ENCODE measurements at places on chromosomes 3 and 15. TPM values are rescaled to one million over a fixed set of nuclear protein-coding genes. Genes with fewer than 3 reads are reported as not detected.
A peak's percentile ranks its signal among the peaks of the same experiment; 100 is the strongest.

DNA sequence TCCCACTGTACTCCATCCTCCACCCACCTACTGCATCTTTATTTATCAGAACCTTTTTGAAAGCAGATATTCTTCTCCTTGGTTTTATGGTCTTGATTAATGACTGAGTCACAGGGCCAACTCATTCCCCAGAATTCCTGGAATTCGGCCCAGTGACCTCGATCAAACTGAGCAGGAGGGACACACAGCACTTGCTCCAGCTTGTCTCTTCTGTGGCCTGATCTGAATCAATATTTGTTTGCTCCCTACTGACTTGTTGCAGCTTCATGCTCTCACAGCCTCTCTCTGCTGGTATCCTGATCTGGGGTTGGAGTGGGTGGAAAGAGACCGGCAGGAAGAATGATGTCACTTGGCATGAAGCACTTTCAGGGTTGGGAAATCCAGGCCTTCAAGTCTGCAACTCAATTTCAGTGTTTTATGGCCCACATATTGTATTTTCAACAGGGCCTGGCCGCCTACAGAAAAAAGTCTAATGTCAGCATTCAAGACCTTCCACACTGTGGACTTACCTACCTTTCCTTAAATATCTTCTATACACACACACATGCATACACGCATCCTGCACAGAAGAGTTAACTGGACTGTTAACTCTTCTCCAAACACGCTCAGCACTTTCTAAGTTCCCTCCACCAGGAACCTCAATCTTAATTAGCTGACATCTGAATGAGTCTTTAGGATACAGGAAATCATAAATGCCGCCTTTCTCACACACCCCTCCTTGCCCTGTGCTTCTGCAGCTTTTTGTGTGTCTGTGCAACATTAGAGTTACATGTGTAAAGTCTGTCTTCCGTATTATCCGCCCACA, 4.6 kb downstream of the ANXA2 start:
- no peak for DNase-seq

GRCh38 chr15:36682101-36682500, 102.7 kb downstream of the CDIN1 start:
- no peak for DNase-seq

DNA sequence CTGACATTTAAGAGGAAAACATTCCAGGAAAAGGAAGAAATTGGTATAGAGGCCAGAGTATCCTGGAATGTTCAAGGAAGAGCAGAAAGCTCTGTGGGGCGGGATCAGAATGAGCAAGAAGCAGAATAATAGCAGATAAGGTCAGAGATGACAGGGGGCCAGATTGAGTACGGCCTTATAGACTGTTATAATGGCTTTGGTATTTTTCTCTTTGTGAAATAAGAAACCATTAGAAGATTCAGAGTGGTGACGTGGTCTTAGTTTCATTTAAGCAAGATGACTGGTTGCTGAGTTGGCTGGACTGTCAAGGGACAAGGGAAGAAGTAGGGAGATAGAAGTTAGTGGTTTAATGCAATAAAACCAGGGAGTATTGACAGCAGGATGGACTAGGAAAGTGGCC, 218.3 kb upstream of the SOX2 start:
- DNase-seq: no peak

DNA sequence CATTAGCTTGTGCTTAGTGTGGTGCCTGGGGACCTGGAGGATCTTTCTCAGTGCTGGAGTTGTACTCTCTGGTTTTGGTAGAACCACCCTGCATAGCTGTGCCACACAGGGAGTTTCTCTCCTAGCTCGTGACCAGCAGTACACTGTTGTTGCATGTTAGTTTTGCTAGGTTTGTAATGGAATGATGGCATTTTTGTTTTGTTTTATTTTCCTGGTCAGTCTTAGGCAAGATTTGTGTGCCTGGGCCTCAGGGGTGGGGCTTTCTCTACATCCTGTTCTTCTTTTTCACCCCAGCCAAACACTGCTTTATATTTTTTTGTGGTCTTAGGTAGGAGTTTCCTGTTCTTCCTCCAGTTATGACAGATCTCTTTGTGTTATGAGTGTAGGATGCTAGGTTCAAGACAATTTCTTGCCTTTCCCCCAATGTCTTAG, 534.5 kb upstream of the KCNMB2 start:
- DNase-seq: no peak

GRCh38 chr3:195065142-195065863, 205.7 kb downstream of the XXYLT1 start:
- DNase-seq: peak; percentile 52

GRCh38 chr3:52544937-52545336, 8.5 kb downstream of the UQCC5 start:
- DNase-seq: no peak

DNA sequence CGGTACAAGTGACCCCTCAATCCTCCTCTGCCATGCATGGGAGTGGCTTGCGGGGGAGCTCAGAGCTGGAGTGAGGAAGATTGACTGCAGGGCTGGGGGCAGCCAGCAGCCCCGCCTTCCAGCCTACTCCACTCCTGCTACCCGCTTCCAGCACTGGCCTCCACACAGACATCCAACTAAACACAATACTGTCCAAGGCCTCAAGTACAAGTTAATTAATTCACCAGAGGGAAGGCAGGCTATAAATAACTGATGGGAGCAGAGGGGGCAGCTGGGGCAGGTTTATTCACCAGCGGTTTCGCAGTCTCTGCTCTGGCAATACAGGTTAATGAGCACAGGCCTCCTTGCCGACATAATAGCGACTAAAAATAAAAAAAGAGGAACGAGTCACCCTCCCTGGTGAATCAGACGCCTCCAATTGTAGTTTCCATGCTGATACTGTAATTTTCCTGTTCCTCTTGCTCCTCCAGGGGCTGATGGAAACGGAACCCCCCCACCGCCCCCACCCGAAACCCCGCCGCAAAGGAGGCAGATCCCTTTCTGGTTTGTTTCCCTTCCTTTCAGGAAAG, 166.4 kb upstream of the TLE3 start:
- peak; percentile 29 for DNase-seq

GRCh38 chr15:48538941-48539340, 106.6 kb downstream of the FBN1 start:
- no peak for DNase-seq

DNA sequence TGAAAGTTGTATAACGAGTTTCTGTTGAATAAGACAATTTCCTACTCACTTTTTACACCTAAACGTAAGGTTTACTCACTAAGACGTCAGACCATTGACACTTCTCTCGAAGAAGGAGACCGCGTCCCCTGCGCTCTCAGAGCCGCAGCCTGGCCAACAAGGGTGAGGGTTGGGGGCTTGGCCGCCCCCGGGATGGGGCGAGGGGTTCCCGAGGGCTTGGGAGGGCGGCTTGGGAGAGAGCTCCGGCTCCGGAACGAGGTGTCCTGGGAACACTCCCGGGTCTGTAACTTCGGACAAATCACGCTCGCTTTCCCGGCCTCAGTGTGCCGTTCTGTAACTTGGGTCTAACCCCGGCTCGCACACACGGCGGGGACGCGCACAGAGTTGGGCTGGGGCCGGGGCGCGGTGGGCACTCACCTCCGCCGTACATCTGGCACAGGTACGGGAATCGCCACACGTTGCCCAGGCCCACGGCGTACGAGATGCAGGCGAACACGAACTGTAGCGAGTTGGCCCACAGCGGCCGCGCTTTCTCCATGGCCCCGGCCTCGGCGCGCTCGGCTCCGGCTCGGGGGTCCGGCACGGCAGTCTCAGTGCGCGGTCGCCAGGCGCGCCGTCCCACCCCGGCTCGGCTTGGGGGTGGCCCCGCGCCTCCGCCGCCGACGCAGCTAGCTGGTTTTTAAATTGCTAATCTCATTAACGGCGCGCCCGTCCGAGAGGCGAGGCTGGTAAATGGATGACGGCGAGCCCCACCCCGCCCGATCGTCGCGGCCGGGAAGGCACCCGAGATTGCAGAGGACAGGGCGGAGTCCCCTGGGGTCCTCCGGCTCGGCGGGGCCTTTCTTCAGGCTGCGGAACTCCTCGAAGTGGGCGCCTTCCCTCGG, at the start of gene SLC6A20:
Gene SLC6A20, minus strand, starts transcription at position 655 of the 884 bp plus-strand sequence. Its CDS starts 117 bp downstream, at position 538.
- DNase-seq: no peak

Gene ACAN
- 1.2 TPM for total RNA-seq

Gene OSTN
- not detected for total RNA-seq

Gene COL7A1
- total RNA-seq: 11.9 TPM

Gene CSTA
- 7.9 TPM for total RNA-seq

All from heart left ventricle (tissue), 16 donors.